ENCODE measurements at places on chromosomes 12 and 14. TPM values are rescaled to one million over a fixed set of nuclear protein-coding genes. Genes with fewer than 3 reads are reported as not detected.

- no peak for DNase-seq
Observed at GRCh38 chr12:102601621-102602020, 121.3 kb upstream of the IGF1 start.

DNA sequence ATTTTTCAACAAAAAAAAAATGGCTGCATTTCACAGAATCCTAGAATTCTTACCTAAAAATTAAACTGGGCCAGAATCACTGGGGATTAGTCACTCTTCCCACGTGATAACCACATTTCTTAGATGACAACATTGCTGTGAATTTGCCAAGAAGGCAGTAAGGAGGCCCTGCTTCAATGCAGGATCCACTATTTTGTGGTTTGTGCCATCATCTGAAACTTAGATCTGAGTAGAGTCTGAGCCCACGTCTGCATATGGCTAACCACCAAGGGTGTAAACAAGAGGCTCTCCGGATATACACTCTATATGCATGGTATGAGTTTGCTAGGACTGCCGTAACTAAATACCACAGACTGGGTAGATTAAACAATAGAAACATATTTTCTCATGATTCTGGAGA, 24.4 kb upstream of the TBX5 start:
- DNase-seq: no peak

GRCh38 chr12:70560671-70561070, 76.6 kb downstream of the PTPRB start:
- no peak for DNase-seq

DNA sequence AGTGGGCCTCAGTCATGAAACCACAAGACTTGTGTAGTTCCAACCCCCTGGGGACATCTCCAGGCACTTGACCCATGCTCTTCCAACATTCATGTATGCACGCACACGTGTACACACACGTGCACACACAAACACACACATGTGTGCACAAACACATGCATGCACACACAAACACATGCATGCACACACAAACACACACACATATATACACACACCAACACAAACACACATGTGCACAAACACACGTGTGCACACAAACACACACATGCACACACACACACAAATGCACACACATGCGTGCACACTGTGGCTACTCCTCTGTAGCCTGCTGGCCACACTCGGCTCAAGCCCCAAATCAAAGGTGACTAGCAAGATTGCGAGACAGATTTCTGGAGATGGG, 22.8 kb downstream of the BDKRB2 start:
- DNase-seq: no peak

- no peak for DNase-seq
Observed at GRCh38 chr12:132998741-132999140, 12.6 kb downstream of the ZNF26 start.

DNA sequence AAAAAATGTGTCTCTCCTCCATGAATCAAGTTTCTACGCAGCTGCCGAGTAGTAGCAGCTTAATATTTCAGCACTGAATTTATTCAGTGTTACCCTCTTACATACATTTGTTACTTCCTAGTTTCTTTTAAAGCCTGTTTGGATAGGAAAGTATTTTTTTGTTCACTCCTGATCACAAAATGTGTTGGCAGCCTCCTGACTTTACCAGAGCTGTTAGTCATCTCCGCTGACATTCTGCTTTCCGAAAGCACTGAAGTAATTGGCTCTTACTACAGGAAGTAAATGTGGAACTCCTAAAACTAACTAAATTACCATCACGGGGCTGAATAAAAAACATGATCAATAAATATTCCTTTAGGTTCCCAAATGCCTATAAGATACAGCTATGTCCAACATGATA, 225.5 kb downstream of the EPS8 start:
- DNase-seq: no peak

DNA sequence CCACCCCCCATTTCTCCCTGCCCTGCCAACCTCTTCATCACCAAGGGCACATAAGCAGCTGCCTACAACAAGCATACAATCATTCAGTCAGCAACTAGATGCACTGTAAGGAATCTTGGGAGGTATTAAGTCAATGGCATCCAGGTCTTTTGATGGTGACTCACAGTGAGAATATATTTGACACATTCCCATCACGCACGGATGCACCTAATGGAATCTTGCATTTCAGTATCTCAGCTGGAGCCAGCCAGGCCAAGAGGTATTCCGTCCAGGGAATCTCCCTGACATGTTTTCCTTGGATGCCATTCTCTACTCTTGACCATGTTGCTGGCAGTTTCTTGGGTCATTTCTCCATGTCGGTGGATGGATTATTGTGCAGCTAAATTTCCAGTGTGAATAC, 73.9 kb upstream of the CAPRIN2 start:
- no peak for DNase-seq

- DNase-seq: no peak
Observed at GRCh38 chr12:76074701-76075336, 9.7 kb downstream of the NAP1L1 start.

GRCh38 chr12:122399254-122399591, 23.2 kb downstream of the CLIP1 start:
- DNase-seq: no peak

DNA sequence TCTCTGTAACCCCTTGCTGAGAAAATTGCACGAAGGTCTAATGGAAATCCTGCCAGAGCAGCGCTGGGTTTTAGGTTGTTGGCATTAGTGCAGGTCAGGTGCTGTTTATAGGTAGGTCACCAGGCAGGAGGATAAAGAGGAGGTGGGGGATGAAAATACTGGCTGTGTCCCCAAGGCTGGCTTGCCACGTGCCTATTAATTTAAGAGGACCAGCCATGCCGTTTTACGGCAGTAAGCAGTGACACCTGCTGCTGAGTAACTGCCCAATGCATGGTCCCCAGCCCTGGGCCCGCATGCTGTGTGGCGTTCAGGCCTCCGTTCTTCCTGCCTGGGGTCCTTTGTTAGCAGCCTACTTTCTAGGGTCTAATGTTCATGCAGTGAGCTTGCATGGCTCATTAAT, 67.2 kb downstream of the WDR20 start:
- no peak for DNase-seq

The IQSEC3 gene
- total RNA-seq: 2.6 TPM

The BIN2 gene
- total RNA-seq: 2.6 TPM

- DNase-seq: peak; percentile 54
Observed at GRCh38 chr14:34098045-34098984, 147.4 kb upstream of the EGLN3 start.

Measured in prostate gland (tissue), 2 donors.